ENCODE measurements at places on chromosomes 1 and 21. TPM values are rescaled to one million over a fixed set of nuclear protein-coding genes. Genes with fewer than 3 reads are reported as not detected.

DNA sequence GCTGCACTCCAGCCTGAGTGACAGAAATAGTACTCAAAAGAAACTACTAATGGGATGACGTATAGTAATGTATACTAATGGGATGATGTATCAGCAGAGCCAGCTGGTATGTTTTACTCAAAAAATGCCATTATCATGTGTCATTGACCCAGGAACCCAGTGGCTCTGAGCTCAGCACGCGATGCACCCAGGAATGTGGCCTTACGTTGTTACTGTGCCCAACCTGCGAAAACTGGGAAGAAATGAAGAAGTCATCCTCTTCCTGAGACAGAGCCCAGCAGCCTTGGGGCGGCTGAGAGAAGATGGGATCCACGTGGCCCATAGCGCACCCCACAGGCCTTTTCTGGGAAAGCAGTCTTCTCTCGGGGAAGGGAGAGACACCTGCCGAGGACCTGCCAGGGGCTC lies 8.8 kb downstream of the UBE2J2 start:
- DNase-seq, result no peak

- DNase-seq, result no peak
Measured at GRCh38 chr1:23909412-23909811, 3.8 kb downstream of the CNR2 start.

ARHGEF16 gene
- 51.2 TPM for total RNA-seq

CIART gene
- 0.49 TPM for total RNA-seq

CTPS1 gene
- 15.7 TPM for total RNA-seq

All from mucosa of descending colon (tissue), 3 donors.